ENCODE measurements at places on chromosomes 2 and 18.

GRCh38 chr18:8857806-8858205, 152.4 kb downstream of the MTCL1 start:
- DNase-seq: no peak

DNA sequence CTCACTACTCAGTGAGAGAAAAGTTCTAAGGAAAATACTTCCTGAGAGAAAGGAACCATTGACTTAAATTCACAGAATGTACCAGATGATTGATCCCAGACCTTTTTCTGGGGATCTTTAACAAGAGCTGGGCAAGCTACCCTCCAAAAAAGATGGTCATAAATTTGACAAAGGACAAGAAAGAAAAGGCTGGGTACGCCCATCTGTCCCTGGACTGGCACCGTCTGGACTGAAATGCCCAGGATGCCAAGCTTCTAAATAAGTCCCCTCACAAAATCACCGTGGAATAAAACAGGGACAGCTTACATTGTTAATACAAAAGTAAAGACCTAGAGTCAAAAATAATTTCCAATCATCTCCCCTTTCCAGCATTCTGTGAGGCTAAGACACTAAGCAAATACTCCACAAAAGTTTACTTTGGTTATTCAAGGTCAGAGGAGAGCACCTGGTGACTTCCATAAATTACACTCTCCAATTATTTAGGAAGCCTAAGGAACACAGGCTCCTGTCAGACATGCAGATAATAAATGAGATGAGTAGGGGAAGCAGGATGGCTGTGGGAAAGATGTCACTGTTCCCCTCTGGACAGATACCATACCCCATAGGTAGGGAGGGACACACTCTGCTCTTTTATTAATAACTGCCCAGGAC, 69.9 kb downstream of the UXS1 start:
- DNase-seq: no peak

DNA sequence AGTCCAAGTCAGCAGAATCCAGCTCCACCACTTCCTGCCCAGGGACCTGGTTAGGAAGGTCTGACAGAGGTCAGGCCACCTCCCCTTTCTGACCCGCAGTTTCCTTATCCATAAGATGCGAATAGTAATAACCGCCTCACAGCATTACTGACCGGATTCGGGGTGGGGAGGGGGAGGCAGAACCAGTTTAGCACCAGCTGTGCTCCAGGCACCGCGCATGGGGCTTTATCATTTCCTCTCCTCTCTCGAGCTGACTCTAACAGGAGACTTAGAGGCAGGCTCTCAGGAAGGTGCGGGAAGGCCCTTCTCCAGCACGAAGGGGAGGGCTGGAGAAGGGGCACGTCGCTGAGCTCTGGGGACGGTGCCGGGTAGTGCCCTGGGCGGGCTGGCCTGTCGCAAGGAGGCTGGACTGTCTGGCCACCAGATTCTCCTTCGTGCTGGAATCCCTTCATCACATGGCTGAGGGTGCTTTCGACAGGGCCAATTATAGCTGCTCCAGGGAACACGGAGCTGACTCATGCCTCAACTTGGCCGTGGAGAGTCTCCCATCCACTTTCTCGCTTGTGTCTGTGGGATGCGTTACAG, 5.7 kb downstream of the EHD3 start:
- no peak for DNase-seq

DNA sequence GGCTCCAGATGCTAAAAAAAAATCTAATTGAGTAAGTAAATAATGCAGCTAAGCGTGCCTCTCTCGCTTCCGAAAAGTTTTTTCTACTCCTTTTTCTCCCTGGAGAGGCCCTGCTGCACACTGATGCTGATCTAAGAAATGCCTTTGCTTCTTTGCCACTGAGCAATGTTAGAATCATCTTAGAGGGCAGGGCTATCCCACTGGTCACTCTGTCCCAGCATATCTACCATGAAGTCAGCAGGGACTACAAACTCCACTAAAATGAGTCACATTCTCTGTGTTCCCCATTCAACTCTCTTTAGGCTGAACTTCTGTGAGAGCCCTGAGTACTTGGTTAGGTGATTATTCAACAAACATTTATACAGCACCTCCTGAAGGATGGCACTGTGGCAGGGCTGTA, 127.6 kb upstream of the LYPD1 start:
- DNase-seq: no peak

GRCh38 chr2:64700133-64700809, 46.6 kb upstream of the SERTAD2 start:
- no peak for DNase-seq

GRCh38 chr2:1914541-1915165, 170.3 kb upstream of the PXDN start:
- no peak for DNase-seq

GRCh38 chr18:7778181-7778580, 211.1 kb downstream of the PTPRM start:
- DNase-seq: no peak

GRCh38 chr2:196247976-196248280, 76.5 kb upstream of the STK17B start:
- no peak for DNase-seq

DNA sequence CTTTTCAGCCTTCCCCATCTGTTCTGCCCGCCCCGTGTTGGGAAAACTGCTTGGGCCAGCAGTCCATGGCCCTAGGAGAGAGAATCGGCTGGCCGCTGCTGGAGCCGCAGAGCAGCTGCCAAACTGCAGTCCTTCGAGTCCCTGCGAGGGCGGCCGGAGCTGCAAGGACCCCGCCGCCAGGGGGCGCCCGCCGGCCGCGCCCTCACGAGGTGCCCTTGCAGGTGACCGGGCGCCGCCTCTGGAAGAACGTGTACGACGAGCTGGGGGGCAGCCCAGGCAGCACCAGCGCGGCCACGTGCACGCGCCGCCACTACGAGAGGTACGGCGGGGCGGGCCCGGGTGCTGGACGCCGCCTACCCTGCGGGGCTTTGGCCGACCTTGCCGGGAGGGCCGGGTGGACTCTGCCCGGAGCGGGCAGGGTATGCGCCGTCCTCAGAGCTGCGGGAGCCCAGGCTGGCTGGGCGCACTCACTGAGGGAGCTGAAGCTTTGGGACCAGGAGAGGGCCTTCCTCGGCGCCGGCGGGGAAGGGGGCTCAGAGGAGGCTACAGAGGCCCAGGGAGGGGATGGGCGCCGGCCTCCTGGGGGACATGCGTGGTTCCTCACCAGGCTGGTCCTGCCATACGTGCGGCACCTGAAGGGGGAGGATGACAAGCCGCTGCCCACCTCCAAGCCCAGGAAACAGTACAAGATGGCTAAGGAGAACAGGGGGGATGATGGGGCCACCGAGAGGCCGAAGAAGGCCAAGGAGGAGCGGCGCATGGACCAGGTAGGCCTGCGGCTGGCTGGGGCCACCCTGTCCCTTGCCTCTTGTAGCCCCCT, 13.6 kb downstream of the ARID5A start:
- no peak for DNase-seq

DNA sequence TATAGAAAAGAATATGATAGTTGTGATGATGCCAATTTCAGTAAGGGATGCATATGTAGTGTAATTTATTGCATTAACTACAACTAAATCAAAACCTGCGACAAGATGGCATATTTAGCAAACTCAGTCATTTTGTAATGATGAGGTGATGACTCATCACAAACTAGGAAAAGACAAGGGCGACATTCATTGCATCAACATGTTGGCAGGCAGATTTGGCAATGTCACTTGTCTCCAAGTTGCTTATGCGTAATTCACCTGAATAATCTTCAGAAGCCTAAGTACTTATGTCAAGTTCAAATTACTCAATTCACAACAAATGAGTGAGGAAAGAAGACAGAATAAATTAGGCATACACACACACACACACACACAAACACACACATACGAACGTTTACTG, 273.2 kb upstream of the RGPD4 start:
- DNase-seq: no peak

DNA sequence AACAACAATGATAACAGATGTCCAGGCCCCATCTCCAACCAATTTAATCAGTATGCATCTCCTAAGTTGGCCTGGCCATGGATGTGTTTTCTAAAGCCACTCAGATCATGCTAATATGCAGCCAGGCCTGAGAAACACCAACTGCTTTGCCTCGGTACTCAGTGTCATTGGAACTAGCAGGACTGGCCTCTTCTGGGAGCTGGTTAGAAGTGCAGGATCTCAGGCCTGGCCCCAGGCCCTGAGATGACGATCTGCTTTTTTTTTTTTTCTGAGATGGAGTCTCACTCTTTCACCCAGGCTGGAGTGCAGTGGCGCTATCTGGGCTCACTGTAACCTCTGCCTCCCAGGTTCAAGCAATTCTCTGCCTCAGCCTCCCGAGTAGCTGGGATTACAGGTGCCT, 69.1 kb downstream of the IRS1 start:
- no peak for DNase-seq

GRCh38 chr2:238160206-238161129, 1.7 kb downstream of the ERFE start:
- DNase-seq: no peak

DNA sequence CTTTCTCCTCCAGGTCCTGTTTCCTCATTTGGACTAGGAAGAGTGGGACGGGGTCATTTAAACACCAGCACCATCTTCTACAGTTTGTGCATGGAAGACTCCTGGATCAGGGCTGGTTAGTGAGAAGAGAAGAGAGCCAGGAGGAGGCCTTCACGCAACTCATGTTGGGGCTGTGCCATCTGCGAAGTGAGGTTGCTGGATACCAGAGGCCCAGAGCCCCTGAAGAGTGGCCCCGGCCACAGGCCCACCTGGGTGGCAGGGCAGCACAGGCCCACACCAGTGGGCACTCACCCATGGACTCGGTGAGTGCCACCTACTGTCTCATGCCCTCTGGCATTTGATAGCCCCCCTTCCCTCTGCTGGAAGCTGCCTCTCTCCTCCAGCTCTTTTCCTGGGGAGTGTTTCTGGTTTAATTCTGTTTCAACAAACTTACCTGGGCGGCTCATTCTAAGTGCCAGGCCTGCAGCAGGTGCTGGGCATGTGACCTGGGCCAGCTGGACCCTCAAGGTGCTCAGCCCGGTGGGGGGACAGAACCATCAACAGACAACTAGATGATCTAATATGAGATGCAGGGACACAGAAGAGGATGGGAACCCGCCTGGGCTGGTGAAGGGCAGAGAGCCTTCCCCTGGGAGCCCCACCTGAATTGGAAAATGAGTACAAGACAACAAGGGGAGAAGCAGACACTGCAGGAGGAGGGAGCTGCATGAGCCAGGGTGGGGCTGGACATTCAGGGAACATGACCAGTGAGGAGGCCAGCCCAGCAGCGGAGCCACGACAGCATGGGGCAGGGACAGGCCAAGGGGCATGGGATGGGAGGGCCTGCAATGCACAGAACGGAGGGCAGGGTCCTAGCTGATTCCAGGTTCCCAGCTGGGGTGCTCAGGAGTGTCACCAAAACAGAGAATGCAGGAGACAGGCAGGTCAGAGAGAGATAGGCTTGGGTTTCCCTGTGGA, 70.6 kb downstream of the MARCO start:
- DNase-seq: no peak

DNA sequence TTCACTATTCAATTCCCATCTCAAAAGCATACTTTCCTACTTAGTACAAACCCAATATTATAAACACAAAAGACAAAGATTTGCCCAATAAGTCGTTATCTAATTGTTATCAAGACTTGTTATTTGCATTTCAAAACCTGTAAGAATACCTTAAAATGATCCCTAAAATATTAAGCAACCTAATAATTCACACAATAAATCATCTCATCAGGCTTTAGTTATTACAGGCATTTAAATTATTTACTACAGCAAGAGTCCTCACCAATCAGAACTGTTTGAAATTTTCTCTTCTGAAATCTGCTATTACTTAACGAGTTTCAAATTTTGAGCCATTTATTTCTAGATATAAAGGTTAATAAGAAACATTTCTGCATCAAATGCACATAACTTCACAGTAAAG, 1.6 kb downstream of the CCDC88A start:
- DNase-seq: no peak

GRCh38 chr18:3874581-3874980, 424.6 kb downstream of the TGIF1 start:
- DNase-seq: no peak

- DNase-seq: no peak
Observed at GRCh38 chr2:27889774-27890145, 427 bp downstream of the RBKS start.

- DNase-seq: peak; percentile 24
Observed at GRCh38 chr2:119517433-119517832, 6.8 kb downstream of the SCTR start.

DNA sequence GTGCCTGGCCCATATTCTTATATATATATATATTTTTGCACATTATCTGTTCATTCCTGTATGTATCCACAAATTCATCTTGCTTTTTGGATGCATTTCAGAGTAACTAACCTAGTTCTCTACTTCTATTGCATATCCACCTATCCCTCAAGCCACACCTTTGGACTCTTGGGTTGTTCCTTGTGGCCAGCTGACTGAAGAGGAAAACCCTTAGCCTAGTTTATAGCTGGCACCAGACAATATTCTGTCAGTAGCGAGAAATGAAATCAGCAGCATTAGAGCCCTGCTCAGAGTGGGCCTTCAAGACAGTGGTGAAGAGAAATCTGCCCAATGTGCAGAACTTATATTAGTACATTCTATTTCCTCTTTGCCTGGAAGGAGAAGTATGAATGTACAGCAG, 19.6 kb upstream of the ALMS1 start:
- DNase-seq: no peak

GRCh38 chr2:220246386-220246785, 619.0 kb downstream of the SLC4A3 start:
- DNase-seq: no peak

GRCh38 chr2:98869272-98869641, 66.8 kb downstream of the CRACDL start:
- peak; percentile 81 for DNase-seq

DNA sequence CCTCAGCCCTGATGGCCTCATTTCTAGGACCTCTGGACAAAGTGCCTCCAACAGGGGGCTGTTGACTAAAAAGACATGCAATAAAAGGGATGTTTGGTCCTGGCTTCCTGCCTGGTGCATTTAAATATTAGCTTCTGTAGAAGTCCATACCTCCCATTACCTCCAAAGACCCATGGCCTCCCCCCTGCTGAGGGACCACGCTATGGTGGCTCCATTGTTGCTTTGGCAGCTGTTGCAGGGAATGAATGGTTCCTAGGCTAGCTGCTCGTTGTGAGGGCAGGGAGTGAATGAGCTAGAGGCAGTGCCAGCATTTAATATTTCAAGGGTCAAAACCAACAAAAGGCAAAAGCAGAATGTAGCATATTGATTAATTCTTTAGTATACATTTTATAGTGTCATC, 285.9 kb downstream of the SLC8A1 start:
- no peak for DNase-seq

GRCh38 chr2:29025711-29026110, 44.6 kb downstream of the TOGARAM2 start:
- no peak for DNase-seq

- DNase-seq: no peak
Observed at GRCh38 chr2:135980434-135981079, 4.9 kb downstream of the DARS1 start.

- DNase-seq: no peak
Observed at GRCh38 chr2:196383799-196384198, 212.4 kb upstream of the STK17B start.

Measured in SHP77 (cell line).